Naive thymus-derived CD4-positive, alpha-beta T cell (primary cell): ENCODE measurements at places on chromosomes 5 and 9.

GRCh38 chr5:83199126-83199525 is 121.8 kb downstream of the XRCC4 start:
- no peak for DNase-seq

DNA sequence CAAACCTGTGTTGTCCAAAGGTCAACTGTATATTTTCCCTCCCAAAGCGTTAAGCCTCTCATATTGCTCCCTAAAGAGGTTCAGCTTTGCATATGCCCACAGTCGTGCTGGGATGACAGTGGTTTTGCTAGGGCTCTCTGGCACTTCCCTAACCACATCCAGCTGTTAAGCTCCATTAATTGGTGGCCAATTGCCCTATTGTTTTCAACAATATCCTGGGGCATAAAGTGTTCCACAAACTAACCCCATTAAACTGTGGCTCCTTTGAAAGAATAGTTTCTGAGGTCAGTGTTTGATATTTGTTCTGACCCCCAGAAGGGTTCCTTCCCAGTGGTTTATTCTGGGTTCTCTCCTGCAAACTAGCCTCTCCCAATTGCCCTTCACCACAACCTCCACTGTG is 194.5 kb downstream of the HSD17B3 start:
- DNase-seq, result no peak

GRCh38 chr9:108511307-108511706 is 344.5 kb downstream of the ACTL7B start:
- no peak for DNase-seq

- DNase-seq, result no peak
Observed at GRCh38 chr5:16550316-16550952, 66.4 kb downstream of the RETREG1 start.

GRCh38 chr5:172748341-172748843 is 22.6 kb downstream of the DUSP1 start:
- no peak for DNase-seq
